ENCODE measurements at places on chromosomes 11 and 22. TPM values are rescaled to one million over a fixed set of nuclear protein-coding genes. Genes with fewer than 3 reads are reported as not detected.

Gene NCAPD3
- total RNA-seq, result 75.9 TPM

Gene UPB1
- 0.10 TPM for total RNA-seq

Gene SLC22A25
- not detected for total RNA-seq

Gene BLID
- 0.41 TPM for total RNA-seq

Gene SOX6
- 0.21 TPM for total RNA-seq

Gene MFRP
- total RNA-seq, result not detected

Gene MUC6
- 0.49 TPM for total RNA-seq

Gene IGLL1
- total RNA-seq, result not detected

Gene NXPE2
- total RNA-seq, result not detected

Gene OR5AK2
- total RNA-seq, result not detected

GRCh38 chr22:47287516-47287915, 525.1 kb downstream of the TBC1D22A start:
- DNase-seq, result no peak

DNA sequence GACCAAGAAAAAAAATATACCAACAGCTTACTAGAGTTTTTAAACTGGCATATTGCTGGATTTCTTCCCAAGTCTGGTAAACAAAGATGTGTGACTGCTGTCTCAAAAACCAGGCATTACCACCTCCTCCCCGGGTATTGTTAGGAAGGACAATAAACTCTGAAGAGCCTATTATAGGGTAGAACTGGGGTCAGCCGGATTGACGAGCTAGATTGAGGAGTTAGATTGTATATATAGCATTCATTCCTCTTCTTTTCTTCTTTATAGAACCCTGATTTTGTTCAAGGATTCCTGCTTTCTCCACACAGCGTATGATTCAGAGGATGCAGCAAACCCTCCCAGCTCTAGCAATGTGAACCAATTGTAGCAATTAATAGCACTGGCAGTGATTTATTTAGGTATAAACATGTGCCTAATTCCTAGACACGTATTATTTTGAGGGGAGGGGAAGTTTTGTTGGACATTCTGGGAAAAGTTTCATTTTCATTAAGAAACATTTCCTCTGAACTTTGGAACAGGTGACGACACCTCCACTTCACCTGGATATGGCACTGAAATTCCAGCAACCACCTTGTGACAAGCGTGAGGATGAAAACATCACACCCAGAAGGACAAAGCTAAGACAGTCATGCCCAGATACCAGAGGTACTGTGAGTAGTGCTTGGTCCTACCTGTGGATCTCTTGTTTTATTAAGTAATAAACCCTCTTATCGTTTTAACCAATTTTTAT, 679.4 kb upstream of the KIRREL3 start:
- no peak for DNase-seq

GRCh38 chr11:85115798-85116197, 511.3 kb downstream of the DLG2 start:
- DNase-seq, result no peak

- no peak for DNase-seq
These were observed 337.0 kb downstream of the BRD1 start for GRCh38 chr22:49490692-49491091.

GRCh38 chr11:104061853-104062521, 25.5 kb downstream of the DDI1 start:
- no peak for DNase-seq

DNA sequence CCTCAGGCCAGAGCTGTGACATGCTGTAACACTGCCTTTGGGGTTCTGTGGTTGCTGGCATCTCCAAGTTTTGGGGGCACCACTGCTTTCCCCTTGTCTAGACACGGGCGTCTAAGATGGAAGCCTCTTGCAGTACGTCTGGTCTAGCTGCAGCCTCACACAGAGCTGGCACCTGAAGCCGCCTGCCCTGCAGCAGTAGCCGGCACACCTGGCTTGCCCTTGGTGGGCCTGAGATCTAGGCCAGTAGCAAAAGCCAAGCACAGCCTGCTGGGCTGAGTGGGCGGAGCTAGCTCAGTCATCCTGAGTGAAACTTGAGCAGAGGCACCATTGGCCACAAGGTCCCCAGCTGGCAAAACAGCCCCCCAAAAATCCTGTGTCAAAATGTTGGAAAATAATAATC, 154.2 kb downstream of the DLG2 start:
- no peak for DNase-seq

- no peak for DNase-seq
These were observed 26.3 kb upstream of the MN1 start for GRCh38 chr22:27827604-27828587.

- DNase-seq, result no peak
These were observed at the start of gene TYMP for GRCh38 chr22:50529897-50530579. TYMP (minus strand) TSS chr22:50530012; CDS start chr22:50529709, 303 bp downstream.

- DNase-seq, result no peak
These were observed 58.2 kb downstream of the COMMD9 start for GRCh38 chr11:36230779-36231699.

DNA sequence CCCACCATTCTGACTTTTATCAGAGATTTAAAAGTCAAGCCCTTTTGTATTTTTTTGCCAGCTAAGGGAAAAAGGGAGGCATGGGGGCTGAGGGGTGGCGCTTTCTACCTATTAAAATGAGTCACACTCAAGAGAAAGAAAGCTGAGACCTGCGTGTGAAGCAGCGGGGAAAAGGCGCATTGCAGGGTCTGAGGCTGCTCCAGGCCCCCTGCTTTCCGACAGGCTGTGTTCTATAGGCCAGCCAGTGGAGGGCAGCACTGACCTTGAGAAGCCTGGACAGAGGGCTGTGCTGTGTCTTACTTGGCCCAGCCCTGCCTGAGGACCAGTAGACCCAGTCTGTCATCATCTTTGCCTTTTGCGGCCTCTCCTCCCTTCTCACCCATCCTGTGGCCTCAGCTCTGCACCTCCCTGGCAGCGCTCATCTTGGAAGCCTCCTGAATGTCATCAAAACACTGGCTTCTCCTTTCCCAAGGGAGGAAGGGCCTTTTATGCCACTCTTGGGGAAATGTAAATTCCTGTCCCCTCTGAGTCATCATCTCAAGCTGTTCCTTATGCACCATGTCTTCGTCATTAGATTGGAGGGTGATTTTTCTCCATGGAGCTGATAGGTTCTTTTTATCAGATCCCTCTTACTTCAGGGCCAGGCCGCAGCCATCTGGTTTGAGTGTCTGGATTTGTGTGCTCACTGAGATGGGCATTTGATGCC, 12.6 kb upstream of the MAPK8IP1 start:
- no peak for DNase-seq

- DNase-seq, result no peak
These were observed 1.3 kb downstream of the PARVB start for GRCh38 chr22:44025171-44026065.

DNA sequence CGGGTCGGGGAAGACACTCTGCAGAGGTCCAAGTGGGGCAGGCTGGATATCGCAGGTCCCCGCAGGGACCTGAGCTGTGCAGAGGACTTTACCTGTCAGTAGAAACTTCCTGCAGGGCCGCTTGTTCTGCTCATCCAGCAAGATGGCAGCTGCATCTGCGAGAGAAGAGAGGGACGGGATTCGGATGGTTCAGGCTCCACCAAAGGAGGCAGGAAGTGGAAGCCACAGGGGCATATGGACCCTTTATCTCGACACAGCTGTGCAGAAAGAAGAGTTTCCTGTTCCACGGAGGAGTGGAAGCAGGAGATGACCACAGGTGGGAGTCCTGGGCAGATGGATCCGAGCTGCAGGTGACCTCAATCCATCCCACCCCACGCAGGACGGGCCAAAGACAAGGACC, 22.5 kb downstream of the CABP7 start:
- DNase-seq, result no peak

DNA sequence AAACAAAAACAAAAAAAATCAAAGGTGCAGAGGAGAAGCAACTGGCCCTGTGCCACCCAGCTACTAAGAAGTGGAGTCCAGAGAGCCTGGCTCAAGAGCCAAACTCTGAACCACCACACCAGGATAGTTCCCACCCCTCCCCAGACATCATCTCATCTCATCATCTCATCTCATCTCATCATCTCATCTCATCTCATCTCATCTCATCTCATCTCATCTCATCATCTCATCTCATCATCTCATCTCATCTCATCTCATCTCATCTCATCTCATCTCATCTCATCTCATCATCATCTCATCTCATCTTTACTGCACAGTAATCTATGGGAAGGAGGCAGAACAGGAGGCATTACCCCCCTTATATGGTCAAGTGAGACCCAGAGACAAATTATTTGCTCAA, 8.3 kb downstream of the CHRNA10 start:
- DNase-seq, result no peak

DNA sequence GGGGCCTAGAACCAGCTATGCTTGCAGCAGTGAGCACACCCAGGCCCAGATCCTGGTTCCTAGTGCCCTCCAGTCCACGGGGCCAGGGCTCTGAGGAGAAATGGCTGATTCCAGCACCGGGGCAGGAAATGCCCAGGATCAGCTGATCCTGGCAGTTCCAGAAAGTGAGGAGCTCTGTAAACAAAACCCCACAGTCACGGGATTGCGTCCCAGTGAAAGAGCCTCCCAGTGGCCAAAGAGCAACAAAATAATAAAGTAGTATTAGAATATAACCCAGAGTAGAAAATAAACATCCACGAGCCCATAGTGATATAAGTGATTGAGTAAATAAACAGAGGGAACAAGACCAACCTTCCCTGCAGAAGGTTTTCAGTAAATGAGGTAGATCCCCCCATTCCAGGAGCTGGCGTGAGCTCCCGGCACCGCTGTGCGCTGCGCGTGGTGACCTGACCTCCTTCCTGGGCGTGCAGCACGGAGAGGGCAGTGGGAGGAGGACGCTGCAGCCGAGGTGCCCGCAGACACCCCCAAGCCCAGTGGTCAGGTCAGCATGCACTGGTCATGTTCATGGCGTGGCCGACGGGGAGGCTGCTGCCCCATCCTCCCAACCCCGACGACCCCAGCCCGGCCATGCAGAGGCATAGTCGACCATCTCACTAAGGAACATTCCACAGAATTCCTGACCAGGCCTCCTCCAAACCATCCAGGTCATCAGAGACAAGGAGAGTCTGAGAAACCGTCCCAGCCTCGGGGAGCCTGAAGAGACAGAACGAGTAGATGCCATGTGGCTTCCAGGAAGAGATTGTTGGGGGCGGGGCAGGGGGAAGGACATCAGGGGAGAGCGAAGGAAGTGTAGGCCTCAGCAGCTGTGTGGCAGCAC, 19.8 kb downstream of the PTDSS2 start:
- DNase-seq, result no peak

DNA sequence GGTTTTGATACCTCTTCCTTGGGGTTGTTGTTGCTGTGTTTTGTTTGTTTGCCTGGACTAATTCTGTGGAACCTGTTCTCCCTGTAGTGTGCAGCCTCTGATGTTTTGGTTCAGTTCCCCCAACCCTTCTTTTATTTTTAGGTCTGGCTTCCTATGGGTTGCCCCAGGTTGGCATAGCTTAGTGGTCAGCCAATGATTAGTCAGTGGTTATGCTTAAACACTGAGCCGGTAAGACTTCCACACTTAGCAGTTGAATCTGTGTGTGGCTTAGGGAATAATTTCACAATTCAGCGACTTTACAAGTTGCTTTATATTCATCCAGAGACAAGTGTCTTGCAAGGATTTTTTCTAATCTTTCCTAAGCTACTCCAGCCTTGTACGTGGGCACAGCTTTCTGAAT, 78.6 kb upstream of the CLPB start:
- DNase-seq, result no peak

DNA sequence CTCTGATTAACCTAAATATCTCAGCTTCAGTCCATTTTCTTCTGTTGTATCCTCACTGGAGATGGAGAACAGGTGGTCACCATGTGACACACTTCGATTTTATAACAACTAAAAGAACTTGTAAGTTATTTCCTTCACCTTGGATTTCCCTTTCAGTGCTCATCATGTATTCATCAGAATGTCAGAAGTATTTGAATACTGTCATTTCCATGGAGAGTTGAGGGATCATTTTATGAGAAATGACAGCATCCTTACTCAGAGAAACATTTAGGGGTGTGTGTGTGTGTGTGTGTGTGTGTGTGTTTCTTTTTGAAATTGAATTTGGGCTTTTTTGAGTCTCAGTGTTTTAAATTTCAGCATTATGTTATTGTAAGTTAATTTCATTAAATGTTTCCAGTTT, 205.8 kb downstream of the ARHGAP42 start:
- no peak for DNase-seq

DNA sequence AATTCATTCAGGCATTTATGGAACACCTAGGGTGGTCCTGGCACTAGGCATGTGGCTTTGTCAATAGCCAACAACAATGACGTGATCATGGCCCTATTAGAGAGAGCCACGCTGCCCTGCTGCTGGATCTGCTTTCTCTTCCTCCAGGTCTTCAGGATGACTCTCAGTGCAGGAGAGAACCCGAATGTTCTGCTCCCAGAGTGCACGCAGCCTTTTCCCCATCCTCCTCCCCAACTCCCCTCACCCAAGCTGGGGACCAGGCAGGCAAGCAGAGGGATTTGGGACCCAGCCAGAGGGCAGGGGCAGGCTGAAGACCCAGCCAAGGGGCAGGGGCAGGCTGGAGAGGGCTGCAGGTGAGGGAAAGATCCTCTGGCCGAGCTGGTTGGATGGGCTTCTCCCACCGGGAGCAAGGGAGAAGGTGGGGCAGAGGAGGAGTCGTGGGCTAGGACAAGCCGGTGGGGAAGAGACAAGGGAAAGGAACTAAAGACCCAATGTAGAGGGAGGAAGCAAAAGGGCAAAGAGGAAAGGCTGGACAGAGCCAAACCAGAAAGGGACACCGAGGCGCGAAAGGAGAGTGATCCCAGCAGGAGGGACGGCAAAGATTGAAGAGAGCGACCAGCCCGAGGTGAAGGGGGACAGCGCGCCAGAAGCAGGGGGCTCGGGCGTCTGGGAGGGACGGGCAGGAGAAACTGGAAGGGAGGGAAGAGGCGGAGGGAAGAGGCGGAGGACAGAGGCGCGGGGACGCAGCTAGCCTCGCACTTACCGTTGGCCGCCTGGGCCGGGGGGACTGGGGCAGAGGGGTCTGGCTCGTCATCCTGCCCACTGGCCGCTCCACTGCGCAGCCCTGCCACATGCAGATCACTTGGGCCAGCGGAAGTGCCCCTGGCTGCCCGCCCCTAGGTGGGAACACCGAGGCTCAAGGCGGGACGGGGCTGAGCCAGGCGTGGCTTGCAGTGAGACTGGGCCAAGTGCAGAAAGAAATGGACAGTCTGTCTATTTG, at the start of gene KCTD14:
Gene KCTD14 (minus strand): TSS at position 880 of the 1,000 bp plus-strand sequence. CDS start 27 bp downstream, at position 853.
- no peak for DNase-seq

GRCh38 chr22:50717709-50718351, 20.2 kb upstream of the ACR start:
- DNase-seq, result no peak

- no peak for DNase-seq
These were observed 63.8 kb downstream of the MYEOV start for GRCh38 chr11:69357458-69358397.

- DNase-seq, result no peak
These were observed 34.4 kb downstream of the ME3 start for GRCh38 chr11:86637988-86638387.

GRCh38 chr22:17387356-17387755, 18.1 kb downstream of the CECR2 start:
- no peak for DNase-seq

- DNase-seq, result no peak
These were observed 45.0 kb downstream of the BCR start for GRCh38 chr22:23225337-23225723.

DNA sequence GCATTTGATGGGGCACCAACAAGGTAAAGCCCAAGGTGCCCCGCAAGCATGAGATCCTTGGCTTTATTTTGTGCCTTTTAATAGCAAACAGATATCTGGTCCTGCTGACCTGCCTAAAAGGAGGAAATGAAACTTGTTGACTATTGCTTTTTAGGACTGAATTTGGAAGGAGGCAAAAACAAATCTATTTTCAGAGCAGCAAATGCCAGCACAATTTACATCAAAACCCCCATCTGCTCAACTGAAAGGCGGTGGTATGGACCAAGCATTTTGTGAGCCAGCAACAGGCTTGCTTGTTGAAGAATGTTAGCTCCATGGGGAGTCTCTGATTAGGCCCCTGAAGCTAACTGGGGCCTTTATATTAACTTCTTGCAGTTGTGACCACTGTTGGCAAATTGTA, 192.6 kb upstream of the E2F8 start:
- DNase-seq, result no peak
